ENCODE measurements at places on chromosomes 2 and 18.

DNA sequence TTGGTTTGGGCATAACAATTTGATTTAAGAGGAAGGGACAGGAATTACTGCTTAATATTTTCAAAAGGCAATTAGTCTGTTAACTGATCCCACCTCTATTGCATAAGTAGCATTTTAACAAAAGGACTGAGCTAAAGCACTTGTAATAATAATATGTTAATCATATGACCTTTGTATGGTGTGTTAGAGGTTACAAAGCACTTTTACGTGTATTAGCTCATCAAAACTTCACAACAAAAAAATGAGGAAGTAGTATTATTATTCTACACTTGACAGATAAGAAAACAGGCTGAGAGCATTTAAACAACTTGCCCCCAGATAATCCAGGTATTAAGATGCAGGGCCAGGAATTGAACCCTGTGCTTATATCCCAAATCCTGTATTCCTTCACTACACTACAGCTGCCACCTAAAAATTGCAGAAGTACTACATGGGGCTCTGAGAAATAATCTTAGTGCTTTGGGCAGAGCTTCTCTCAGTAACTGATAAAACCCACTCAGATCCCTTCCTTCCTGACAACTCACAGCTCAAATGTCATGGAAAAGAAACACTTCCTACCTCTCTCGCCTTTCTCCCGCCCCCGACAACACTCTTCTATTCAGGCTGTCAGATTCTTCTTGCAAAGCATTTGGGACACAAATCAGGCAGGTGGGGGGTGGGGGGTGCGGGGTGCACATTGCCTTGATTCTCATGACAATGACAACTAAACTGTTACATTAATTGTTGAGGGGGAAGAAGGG is 20.7 kb upstream of the KCTD1 start:
- DNase-seq, result no peak

DNA sequence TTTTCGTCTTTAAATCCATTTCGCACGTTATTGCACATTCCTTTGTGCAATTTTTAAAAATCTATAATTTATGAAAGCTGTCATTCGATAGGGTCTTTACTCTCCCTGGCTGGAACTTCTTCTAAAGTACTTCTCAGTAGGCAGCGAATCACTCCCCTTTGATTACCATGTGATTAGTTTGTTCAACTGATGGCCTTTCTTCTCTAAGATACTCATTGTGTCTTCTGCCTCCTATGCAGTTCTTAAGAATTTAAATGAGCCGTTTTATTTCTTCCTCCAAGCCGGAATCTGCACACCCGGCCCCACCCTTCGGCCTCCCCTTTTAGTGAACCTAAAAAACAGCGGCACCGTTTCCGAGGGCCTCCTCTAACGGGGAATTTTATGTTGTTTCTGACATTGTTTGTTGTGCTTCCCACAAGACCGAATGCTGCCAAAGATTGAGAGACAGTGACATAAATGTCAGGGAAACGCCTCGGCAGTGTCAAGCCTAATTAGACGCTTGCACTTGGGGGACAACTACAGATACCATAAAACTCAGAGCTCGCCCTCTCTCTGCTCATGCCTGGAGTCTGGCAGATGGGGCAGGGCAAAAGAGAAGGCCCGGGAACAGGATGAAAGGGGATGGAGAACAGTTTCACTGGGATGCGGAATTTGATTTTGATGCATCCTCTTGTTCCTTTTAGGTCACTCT is 255.3 kb downstream of the BCL11A start:
- no peak for DNase-seq

GRCh38 chr2:6077585-6077984 is 385.4 kb downstream of the SOX11 start:
- no peak for DNase-seq

DNA sequence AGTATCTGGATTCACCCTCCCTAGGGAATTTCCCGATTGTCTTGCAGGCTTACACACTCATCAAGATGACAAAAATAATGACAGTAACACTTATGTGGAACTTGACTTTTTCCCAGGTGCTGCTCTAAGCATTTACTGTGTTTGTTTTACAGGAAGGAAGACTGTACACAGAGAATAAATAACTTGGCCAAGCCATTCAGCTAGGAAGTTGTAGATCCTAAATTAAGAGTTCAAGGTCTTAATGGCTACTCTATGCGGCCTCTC is 549 bp upstream of the DPP4 start:
- DNase-seq, result no peak

- DNase-seq, result no peak
Observed at GRCh38 chr2:28419003-28419402, 26.3 kb downstream of the FOSL2 start.

DNA sequence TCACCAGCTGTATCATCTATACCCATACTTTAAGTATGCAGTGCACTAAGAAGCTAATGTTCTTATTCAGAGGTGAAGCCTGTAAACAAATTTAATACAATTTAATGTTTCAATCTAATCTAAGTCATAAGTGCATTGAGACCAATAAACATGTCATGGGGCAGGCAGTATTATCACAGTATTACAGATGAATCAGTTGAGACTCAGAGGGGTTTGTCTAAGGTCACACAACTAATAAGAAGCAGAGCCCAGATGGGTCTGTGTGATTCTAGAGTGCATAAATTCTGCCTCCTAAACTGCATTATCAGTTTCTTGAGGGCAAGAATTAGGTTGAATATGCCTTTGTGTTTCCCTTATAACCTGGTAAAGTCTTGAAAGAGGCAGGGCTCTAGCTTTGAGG is 140.9 kb upstream of the RNF152 start:
- no peak for DNase-seq

GRCh38 chr2:85852937-85853498 is 35.8 kb downstream of the ST3GAL5 start:
- DNase-seq, result peak; percentile 27

DNA sequence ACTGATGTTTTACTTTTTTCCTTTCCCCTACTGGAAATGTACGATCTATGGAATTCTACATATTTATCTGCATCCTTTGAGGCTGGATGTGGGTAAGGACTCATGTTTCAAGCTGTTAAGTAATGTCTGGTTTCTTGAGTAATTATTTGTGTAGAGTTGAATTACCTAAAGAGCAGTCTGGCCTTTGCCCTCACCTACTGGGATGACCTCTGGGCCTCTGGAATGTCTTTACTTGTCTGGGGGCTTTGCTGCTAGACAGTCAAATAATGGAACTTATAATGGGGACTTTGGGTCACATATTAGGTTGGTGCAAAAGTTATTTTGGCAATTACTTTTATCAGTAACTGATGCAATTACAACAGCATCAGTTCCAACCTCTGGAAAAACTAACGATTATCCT is 244.7 kb downstream of the CCDC178 start:
- DNase-seq, result no peak

DNA sequence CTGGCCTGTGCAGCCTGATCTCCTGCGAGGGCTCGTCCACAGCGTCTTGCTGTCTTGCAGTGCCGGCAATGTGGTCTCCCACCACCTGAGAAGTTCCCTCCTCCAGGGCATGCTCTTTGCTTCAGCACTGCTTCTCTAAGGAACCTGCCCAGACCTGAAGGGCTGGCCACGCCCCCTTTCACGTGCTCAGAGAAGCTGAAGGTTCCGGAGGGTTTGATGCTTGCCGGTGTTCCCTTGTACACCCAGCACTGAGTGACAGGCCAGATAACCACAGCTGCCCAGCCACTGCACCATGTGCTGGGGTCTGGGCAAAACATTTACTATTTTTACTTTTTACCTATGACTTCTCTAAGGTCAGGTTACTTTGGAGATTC is 1.7 kb upstream of the POLR2D start:
- no peak for DNase-seq

DNA sequence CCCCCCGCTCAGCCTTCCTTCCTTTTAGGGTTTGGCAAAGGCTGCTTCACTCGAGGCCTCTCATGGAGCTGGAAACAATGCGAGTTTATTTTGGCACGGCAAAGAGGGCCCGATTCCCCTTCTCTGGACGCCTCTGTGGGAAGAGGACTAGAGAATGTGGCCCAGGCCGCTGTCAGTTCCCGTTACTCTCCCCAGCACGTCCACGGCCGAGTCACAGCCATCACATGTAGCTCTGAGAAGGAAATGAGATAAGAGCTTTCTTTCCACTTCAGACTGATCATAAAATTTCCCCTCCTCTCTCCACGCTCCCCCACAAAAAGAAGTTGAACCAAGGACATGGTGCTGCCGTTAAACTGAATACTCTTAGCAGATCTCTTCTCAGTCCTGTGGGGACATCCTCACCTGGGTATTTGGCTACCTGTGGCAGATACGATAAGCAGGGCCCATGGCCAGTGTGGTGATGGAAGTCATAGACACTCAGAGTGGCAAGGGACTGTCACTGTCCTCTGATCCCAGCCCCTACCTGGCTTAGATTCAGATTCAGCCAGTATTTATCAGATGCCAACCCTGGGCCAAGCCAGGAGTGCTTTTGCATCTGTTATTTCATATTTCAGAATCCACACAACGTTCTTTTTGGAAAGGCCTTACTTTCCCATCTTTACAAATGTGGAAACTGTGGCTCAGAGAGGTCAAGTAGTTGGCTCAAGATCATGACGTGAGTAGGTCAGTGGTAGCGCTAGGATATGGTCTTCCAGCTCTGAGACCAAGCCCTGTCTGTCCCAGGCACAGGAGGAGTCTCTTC is 101.2 kb downstream of the MCFD2 start:
- DNase-seq, result peak; percentile 78

GRCh38 chr2:14120376-14120775 is 512.1 kb upstream of the LRATD1 start:
- no peak for DNase-seq

- no peak for DNase-seq
Observed at GRCh38 chr2:231290321-231291015, 92.0 kb downstream of the ARMC9 start.

Data from fibroblast of skin of scalp (primary cell).